ENCODE measurements at places on chromosomes 1 and 21.

GRCh38 chr1:241631674-241632073 is 8.5 kb downstream of the CHML start:
- no peak for DNase-seq

- no peak for DNase-seq
Measured at GRCh38 chr1:67420835-67421492, 9.2 kb downstream of the SERBP1 start.

DNA sequence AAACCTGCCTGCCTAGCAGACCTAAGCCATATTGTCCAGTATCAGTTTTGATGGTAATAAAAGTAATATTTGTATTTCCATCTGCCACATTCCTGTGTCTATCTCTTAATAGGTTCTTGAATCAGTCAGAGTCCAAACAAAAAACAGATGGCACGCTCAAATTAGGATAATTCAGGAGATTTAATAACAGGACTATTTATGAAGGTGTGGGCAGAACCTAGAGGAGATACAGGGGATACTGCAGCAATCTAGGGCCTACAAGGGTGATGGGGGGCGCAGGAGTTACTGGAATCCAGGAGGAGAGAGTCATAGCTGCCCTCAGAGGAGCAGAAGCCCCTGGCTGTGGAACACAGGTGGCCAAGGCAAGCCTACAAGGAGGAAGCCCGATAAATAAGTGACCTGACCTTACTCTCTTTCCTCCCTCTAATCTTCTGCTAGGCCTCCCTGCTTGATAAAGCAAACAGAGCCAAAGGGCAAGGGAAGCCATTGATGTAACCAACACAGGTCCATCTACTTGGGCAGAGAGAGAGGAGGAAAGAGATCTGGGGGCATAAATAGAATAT is 11.9 kb upstream of the HYI start:
- DNase-seq = no peak

DNA sequence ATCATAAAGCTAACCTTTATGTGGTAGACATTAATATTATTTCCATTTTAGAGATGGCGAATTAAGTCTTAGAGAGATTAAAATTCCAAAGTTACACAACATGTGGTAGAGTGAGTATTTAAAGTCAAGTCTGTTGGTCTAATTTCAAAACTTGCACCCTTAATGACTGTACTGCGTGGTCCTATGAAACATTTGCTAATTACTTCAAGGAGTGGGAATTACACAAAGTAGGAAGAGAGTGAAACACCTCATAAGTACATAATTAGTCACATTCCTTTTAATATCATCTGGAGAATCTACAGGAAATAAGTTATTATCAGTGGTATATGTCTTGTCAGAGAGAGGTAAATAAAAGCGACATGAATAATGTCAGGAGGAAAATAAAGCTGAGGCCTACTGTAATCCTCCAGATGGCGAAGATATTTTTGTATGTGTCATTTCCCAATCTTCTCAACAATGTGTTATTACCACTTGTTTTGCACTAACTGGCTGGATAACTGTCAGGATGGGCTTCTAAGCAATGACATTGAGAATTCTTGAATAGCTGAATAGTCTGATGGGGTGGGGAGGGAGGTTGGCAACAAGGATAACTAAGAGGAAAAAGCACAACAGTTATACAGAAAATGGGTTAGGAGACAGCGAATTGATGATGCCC is 95.5 kb downstream of the TNFSF18 start:
- DNase-seq = no peak

- no peak for DNase-seq
Measured at GRCh38 chr21:36973986-36974850, 7.7 kb upstream of the HLCS start.

- peak; percentile 42 for DNase-seq
Measured at GRCh38 chr1:34742667-34743270, 12.1 kb upstream of the GJB5 start.

- DNase-seq = no peak
Measured at GRCh38 chr1:204834336-204834735, 36.3 kb upstream of the NFASC start.

GRCh38 chr1:2195785-2196184 is 1.2 kb upstream of the FAAP20 start:
- no peak for DNase-seq

Data from CD4-positive, alpha-beta T cell treated with Interleukin-15 for 1 hour (primary cell).